HS-27A (cell line): ENCODE measurements at places on chromosomes 3 and 15.

DNA sequence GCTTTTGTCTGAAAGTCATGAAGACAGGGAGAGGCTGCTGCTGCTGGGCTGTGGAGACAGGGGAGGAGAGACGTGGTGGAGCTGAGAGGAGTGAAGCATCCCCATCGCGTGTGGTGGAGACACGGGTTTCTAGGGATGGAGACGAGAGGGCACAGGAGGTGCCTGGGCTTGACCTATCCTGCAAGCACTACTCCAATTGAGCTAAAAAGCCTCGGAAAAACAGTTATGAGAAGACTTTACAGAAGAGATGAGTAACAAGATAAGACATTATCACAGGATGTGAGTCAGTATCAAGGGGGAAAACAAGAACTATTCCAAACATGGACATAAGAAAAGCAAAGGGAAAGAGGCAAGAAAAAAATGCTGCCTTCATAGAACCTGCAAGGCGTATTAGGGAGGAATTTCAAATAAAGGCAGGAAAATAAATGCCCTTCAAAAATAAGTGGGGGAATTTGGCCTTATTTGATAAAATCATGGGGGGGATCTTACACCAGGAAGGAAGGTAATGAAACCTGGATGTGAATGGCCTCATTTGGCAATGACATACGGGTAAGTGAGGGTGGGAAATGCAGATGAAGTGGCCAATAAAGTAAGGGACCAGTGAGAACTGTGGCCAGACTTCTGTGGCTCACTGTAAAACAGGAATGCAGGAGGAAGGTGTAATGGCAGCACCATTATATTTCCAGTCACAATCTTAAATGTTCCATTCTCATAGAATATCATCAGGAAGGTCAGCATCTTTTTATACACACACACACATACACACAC lies 97.9 kb downstream of the PLD1 start:
- DNase-seq, result peak; percentile 34

- DNase-seq, result no peak
These were observed 342.1 kb downstream of the SLC9A9 start for GRCh38 chr3:143506190-143506589.

- DNase-seq, result no peak
These were observed 39.6 kb downstream of the VPS13C start for GRCh38 chr15:62020576-62021160.

DNA sequence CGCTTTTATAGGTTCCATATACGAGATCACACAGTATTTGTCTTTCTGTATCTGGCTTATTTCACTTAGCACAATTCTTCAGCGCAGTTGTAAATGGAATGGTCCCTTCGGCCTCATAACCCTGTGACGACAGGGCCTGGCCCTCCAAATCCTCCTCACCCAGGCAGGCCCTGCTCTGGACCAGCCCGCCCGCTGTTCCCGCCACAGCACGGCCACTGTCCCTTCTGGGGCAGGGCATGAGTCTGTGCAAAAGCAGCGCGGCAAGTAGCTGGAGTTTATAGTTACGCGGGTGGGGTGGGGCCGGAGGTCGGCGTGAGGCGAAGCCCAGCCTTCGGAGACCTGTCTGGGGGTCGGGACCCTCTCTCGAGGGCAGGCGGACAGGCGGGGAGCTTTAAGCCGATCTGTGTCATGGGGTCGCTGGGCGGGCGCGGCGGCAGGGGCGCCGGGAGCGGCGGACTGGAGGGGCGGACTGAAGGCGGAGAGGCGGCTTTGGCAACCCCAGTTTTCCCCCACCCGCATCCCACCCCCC lies 543 bp downstream of the ARPIN start:
- no peak for DNase-seq

GRCh38 chr3:13879946-13880810 lies at the start of gene WNT7A:
TSS of gene WNT7A (minus strand) at chr3:13880071. CDS start at chr3:13879816, 255 bp downstream.
- no peak for DNase-seq

GRCh38 chr15:41797201-41797944 lies 23.1 kb downstream of the MAPKBP1 start:
- no peak for DNase-seq
